Stimulated activated CD8-positive, alpha-beta memory T cell treated with anti-CD3 and anti-CD28 coated beads, Interleukin-4, amount 100 ng/mL, for 4 hours (primary cell): ENCODE measurements at places on chromosomes 12 and 14.

DNA sequence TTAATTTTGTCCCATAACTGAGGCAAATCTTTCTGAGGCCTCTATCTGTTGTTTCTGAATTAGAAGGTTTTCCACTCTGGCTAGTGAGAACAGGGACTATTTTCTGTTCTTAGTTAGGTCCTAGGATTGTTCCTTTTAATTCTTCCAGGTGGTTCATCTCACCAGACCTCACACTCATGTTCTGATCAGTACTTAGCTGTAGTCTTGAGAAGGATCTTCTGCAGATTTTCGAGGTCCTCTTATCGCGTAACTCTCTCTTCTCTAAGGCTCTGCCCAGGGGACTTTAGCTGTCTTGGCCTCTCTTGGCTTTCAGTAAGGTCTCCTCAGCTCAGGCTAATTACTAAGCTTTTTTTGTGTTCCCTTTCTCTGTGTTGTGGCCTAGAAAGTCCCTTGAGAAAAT is 201.1 kb downstream of the ETNK1 start:
- no peak for DNase-seq

DNA sequence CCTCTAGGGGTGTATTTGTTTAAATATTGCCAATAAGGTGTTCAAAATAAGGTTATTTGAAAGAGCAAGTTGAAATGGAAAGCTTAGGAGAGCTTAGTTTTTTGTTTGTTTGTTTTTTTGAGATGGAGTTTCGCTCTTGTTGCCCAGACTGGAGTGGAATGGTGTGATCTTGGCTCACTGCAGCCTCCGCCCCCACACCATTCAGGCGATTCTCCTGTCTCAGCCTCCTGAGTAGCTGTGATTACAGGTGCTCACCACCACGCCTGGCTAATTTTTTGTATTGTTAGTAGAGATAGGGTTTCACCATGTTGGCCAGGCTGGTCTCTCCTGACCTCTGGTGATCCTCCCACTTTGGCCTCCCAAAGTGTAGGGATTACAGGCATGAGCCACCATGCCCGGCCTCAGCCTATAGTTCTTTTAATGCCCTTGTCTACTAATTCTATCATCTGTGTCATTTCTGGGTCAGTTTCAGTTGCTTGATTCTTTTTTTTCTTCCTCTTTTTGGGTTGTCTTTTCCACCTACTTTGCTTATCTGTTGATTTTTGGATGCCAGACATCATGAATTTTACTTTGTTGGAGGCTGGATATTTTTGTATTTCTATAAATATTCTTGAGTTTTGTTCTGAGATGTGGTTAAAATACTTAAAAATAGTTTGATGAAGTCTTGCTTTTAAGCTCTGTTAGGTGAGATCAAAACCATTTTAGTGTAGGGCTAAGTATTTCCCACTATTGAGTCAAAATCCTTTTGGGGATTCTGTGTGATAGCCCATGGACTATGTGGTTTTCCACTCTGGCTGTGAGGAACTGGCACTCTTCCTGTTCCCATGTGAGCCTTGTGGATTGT is 18.7 kb downstream of the RCOR1 start:
- no peak for DNase-seq

DNA sequence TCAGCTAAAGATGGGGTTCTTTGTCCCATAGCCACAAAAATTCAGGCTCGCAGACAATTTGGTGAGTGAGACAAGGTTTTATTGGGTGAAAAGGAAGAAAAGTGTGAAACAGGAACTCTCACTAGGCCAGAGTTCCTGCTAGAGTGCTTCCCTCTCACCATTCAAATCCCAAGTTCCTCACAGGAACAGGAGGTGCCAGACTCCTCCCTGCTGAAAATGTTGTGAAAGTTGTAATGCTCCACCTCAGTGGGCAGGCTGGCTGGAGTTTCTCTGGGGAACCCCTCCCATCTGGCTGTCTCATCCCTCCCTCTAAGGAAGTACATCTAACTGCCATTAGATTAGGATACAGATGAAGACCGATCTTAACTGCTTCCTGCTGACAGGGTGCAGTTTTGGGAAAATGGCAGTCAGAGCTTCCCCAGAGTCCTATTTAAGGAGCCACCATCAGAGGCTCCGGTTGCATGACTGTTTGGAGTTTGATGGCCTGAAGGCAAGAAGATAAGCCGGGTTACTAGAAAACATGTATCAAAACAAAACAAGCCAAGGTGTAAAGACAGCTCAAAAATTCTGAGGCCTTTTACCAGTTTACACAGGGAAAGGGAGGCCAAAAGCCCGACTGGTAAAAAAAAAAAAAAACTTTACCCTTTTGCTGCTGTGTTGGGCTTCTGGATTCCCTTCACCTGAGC is 127.6 kb downstream of the FSCB start:
- no peak for DNase-seq

DNA sequence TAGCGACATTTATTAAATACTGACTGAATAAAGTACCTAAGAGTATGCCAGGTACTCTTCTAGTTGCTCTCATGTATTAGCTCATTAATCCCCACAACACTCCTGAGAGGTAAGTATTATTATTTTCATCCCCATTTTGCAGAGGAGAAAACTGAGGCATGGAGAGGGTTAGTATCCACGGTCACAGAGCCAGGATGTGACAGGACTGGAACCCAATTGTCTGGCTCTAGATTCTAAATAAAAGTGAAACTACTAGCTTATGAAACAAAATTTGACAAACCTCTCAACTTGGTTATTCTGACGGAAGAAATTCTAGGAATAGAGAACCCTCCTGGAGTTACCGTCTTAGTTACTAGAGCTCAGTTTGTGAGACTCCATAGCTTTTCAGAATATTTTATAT is 112.2 kb downstream of the CHST11 start:
- no peak for DNase-seq

DNA sequence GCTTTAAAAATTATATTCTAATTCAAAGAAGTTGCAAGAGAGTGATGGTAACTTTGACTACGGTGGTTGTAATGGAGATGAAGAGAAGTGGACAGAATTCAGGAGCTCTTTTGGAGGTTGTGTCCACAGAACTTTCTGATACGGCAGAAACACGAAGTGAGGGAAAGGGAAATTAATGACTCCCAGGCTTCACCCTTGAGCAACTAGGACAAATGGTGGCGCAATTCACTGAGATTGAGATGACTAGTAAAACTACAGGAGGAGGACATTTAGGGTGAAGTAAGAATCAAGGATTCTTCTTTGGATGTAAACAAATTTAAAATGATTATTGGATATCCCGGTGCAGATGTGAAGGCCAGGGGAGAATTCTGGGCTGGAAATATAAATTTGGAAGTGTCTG is 212.6 kb downstream of the PTPRO start:
- DNase-seq: no peak
